RCC 7860 (cell line): ENCODE measurements at places on chromosomes 2 and 18.
A peak's percentile ranks its signal among the peaks of the same experiment; 100 is the strongest.

- DNase-seq, result no peak
Observed at GRCh38 chr18:67618061-67618460, 101.5 kb upstream of the DSEL start.

DNA sequence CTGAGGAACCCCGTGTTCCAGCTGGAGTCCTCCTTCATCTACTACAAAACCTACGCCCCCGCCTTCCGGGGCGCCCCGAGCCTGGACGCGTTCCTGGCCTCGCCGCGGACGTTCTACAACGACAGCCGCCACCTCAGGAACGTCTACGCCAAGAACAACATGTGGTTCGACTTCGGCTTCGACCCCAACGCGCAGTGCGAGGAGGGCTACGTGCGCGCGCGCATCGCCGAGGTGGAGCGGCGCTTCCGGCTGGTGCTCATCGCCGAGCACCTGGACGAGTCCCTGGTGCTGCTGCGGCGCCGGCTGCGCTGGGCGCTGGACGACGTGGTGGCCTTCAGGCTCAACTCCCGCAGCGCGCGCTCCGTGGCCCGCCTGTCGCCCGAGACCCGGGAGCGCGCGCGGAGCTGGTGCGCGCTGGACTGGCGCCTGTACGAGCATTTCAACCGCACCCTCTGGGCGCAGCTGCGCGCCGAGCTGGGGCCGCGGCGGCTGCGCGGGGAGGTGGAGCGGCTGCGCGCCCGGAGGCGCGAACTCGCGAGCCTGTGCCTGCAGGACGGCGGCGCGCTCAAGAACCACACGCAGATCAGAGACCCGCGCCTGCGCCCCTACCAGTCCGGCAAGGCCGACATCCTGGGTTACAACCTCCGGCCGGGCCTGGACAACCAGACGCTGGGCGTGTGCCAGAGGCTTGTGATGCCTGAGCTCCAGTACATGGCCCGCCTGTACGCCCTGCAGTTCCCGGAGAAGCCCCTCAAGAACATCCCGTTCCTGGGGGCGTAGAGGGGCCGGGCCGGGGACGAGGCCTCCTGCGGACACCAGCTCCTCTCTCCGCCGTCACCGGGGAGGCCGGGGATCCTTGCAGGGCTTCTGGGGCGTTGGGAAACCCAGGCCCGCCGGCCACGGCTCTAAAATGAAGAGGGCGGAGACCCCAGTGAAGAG is 5.3 kb upstream of the NEU4 start:
- no peak for DNase-seq

DNA sequence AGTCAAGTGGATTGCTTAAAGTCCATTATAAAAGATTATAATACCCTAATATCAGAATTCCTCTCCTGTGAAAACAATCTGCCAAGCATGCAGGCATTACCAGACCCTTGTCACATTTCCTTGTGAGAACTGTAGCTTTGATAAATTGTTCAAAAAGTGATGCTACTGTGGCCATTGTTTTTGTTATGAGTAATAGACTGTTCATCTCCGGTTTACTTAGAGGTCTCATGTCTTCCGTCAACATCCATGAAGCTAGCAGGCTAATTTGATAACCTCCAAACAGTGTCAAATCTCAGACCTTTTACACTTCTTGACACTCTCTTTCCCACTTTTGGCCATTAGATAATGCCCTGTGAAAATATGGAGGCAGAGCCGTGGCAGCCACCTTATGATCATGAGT is 342.7 kb downstream of the CPS1 start:
- no peak for DNase-seq

- no peak for DNase-seq
Observed at GRCh38 chr2:74841641-74842040, 7.7 kb downstream of the HK2 start.

DNA sequence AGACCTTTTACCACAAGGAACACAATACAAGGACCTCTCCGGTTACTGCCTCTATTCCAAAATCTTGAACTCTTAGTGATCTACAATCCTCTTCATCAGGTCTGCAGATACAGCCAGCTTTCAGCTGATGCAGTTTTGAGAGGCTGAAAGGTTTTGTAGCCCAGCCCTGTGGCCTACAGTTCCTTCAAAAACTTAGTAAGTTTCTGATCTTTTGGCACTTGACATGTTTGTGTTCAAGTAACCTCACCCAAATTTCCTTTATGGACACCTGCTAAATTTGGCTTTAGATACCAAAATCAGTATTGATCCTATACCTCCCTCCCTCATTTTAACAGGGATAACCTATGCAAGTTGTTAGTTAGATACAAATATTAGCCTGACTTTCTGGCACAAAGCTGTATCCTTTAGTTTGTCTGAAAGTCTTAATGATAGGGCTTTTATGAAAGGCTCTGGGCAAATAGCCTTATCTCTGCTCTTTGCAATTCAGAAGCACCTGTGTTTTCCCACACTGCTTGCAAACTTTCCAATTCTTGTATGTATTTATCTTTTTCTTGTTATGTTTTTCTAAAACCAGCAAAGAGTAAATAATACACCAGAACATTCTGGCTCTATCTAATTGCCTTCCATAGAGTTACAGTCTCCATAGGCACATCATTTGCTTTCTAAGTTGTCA is 650.5 kb upstream of the KLHL29 start:
- no peak for DNase-seq

GRCh38 chr2:2294183-2294690 is 36.8 kb downstream of the MYT1L start:
- DNase-seq, result no peak

DNA sequence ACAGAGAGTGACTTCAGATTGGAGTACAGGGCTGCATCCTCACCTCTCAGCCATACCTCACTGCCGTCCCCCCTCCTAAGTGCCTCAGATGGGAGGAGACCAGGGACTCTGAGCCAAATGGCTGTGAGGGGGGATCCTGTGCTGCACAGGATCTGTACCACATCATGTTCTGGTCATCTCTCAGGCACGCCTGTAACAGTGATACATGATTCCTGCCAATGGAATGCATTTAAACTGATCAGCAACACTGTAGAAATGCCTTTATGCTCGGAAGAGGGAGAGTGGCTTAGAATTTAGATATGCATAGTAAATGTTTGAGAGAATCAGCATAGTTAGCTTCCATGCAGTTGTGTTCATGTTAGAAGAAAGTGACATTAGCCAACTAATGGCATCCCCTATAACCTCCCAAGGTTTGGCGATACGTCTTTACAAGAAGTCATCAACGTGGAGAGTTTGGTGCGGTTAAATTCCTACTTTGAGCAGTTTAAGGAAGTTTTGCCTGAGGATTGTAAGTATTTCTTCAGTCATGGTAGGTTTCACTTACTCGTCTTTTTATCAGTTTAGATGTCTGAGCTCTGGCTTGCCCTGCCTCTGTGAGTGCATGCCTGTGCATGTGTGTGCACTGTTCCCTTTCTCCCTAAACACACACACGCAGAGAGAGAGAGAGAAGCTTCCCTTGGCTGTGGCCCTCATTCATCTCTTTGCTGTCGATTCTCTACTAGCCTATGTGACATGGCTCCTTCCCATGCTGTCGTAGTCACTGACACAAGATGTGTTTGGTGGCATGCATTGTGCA is 40.0 kb downstream of the COA5 start:
- no peak for DNase-seq

GRCh38 chr18:13217466-13217961 is 1.0 kb upstream of the LDLRAD4 start:
- DNase-seq, result no peak

DNA sequence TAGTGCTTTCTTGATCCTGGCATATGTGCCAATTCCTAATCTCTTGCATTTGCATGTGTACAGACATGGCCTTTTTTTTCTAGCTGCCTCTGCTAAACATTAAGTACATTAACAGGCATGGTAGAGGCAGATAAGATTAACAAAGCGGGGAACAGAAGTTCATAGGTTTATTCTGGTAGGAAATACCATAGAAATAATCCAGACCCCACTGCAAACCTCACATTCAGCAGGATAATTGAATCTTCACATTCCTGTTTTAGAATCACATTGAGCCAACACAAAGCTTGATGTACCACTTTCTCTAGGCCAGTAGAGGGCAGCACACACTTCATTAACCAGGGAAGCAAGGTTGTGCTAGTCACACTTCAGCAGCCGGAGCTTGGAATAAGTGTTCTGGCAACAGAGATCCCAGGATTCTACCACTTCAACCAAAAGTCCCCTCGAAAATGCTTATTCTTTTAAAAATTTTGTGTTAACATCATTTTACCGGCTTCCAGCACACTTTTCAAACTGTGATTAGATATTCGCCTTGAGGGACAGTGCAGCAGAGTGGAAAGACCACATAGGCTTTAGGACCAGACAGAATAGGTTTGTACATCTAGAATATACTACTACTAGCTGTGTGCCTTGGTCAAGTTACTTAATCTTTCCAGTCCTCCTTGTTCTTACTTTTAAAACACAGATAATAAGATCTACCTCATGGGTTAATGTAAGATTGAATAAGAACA is 420.2 kb upstream of the CHST9 start:
- DNase-seq, result peak; percentile 42

GRCh38 chr2:101341901-101342624 is 33.6 kb upstream of the RNF149 start:
- DNase-seq, result peak; percentile 56

DNA sequence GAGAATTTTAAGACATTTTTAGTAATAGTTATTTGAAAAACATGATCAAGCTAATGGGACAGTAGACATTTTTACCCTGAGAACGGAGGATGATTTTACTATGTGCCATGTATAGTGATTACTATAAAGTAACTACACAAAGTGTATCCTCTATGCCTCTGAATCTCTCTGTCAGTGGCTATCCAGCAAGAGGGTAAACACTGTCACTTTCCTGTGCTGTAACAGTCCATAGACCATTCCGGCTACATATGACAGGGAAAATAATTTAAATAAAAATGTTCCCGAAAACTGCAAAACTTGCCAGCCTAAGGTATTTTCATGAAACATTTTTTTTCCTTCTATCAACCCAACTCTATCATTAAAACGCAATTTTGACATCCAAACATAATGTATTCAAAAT is 1632.2 kb upstream of the ACVR2A start:
- no peak for DNase-seq

GRCh38 chr2:46873604-46874068 is 42.0 kb downstream of the MCFD2 start:
- DNase-seq, result peak; percentile 79

DNA sequence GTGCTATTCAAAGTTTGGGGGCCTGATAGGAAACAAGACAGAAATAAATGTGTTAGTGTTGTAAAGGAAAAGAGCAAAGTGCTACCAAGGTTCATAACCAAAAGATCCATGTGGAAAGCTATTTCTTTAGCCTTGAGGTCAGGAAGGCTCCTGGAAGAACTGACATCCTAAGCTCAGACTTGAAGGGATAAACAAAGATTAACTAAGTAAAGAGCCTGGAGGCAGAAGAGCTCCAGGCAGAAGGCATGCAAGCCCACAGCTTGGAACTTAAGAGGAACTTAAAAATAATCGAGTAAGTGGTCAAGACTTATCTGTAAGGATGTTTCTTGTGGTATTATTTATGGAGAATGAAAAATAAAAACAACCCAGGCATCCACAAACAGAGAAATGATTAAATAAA is 245.0 kb upstream of the MGAT5 start:
- DNase-seq, result no peak

DNA sequence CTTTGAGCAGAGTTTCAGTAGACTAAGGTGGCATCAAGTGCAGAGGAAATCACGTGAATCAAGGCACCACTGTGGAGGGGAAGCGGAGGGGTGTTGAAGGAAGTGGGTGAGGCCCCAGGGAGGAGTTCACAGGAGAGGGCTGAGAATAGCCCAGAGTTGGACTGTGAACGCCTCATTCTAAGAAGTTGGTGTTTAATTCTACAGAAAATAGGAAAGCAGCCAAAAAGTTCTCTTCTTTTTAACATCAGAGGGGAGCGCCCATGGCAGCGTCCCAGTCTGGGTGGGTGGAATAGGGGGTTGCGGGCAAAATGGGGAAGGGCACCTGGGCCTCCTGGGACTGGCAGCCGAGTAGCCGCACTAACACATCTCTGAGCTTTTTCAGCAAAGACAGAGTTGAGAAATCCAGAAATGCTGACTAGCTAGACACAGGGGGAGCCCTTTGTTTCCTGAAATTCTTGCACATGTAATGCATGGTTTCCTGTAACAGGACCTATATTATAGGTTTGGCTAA is 97.0 kb downstream of the NEB start:
- DNase-seq, result no peak

- no peak for DNase-seq
Observed at GRCh38 chr2:429575-430254, 141.8 kb upstream of the ALKAL2 start.

GRCh38 chr2:69241093-69241492 is 145.9 kb downstream of the GFPT1 start:
- DNase-seq, result no peak

DNA sequence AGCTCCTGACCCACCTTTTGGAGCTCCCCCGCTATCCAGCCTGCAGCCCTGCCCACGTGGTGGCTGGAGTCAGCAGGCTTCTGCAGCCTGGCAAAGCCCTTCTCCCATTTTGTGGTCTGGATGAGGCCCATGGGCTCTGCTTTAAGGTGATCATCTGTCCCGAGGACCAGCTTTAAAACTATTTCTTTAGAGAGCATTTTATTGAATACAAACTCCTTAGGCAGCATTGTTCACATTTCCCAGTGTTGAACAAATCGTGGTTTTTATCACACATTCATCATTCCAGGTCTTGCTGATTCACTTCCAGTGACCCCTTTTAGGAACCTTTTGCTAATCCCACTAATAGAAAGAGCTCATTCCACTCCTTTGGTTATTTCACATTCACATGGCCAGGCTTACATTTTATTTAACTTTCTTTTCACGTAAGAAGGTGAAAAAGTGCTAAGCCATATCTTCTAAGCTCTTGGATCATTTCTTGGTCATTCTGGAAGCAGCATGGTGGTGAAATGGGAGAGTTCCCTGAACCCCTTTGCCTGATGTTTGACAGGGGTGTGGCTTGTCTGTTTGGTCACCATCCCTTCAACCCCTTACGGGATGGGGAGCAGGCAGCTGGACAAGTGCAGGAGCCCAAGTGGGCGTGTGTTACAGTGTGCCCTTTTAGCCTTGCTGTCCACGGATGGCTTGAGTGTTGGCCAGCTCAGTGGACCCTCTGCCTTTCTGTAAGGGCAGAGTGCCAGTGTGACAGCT is 80.4 kb upstream of the RAPGEF4 start:
- DNase-seq, result peak; percentile 69

GRCh38 chr2:238634701-238635357 is 208.1 kb downstream of the ASB1 start:
- DNase-seq, result no peak

GRCh38 chr2:68365087-68365486 is at the start of gene PLEK:
PLEK (plus strand) TSS chr2:68365282; CDS start chr2:68365352, 70 bp downstream.
- peak; percentile 47 for DNase-seq

- DNase-seq, result no peak
Observed at GRCh38 chr2:152930501-152930900, 212.1 kb downstream of the ARL6IP6 start.
